Type B pancreatic cell (in vitro differentiated cells): ENCODE measurements at places on chromosomes 13 and 19. TPM values are rescaled to one million over a fixed set of nuclear protein-coding genes. Genes with fewer than 3 reads are reported as not detected.
A peak's percentile ranks its signal among the peaks of the same experiment; 100 is the strongest.

INAFM1 gene
- 8.2 and 9.6 TPM in 2 replicates for total RNA-seq

ARHGAP33 gene
- 16.3 and 71.8 TPM in 2 replicates for total RNA-seq

ZNF610 gene
- 15.5 and 18.0 TPM in 2 replicates for total RNA-seq

KLF1 gene
- total RNA-seq = not detected in 2 replicates

TNNT1 gene
- 27.6 and 83.1 TPM in 2 replicates for total RNA-seq

ZNF98 gene
- not detected in 2 replicates for total RNA-seq

C3 gene
- total RNA-seq = 8.2 and 14.2 TPM in 2 replicates

MTIF3 gene
- 39.7 and 42.2 TPM in 2 replicates for total RNA-seq

LEUTX gene
- total RNA-seq = not detected in 2 replicates

- H3K27me3 ChIP-seq = no peaks in the 10 kb centered on the region
- no peak for DNase-seq
- no peaks in the 10 kb centered on the region for H3K36me3 ChIP-seq
- H3K4me1 ChIP-seq = peaks cover 27% of the 10 kb centered on the region
- H3K4me3 ChIP-seq = no peak overlapping the region
Measured at GRCh38 chr13:25910243-25910642, 141.6 kb downstream of the SHISA2 start.

GRCh38 chr19:29531458-29532025 is 5.7 kb downstream of the VSTM2B start:
- H3K27ac ChIP-seq = no peak overlapping the region
- H3K27me3 ChIP-seq = peaks cover 73% of the 10 kb centered on the region
- H3K4me3 ChIP-seq = no peak overlapping the region
- no peaks in the 10 kb centered on the region for H3K4me1 ChIP-seq
- H3K36me3 ChIP-seq = no peaks in the 10 kb centered on the region

DNA sequence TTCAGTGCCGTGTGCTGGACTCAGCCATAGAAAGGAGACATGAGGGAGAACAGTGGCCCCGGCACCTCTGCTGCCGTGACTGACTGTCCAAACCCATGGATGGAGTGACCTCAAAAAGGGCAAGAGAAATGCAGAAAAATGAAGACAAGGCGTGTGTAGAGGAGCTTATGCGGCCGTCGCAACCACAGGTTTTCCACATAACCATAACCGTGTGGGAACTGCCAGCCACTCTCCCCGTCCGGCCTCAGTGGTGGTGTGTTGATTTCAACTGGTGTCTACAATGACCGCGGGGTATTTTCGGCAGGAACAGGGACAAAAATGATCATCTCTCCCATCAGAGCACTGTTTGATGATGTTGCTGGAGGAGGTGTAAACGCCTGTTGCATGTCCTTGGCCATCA is 42.9 kb upstream of the F7 start:
- H3K27ac ChIP-seq = no peak overlapping the region
- H3K36me3 ChIP-seq = peaks cover 4% of the 10 kb centered on the region
- no peak overlapping the region for H3K4me3 ChIP-seq
- DNase-seq = no peak
- no peaks in the 10 kb centered on the region for H3K27me3 ChIP-seq

DNA sequence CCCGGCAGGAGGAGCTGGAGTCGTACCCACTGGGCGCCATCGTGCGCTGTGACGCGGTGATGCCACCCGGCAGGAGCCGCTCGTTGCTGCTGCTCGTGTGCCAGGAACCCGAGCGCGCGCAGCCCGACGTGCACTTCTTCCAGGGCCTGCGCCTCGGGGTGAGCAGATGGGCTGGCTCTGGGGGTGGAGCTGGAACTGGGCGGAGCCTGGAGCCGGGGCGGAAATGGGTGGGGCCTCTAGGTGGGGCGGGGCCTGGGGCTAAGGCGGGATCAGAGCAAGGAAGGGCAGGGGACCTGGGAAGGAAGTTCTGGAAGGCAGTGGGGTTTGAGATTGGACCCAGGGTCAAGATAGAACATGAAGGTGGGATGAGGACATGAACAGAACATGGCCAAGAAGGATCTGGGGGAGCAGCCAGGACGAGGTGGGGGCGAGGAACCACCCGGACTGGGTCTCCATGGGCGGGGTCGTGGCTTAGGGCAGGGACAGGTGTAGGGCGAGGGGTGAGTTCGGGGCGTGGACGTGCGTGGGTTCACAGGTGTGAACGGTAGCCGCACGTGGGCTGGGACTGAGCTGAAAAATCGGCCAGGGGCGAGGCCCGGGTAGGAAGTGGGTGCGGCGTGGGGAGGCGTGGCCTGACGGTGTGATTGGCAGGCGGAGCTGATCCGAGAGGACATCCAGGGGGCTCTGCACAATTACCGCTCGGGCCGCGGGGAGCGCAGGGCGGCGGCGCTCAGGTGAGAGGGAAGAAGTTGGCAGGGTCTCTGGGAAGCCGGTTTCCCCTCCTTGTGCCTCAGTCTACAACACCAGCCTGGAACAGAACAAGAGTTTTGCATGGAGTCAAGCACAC is 4.7 kb downstream of the EPS8L1 start:
- peak overlapping the region; percentile 86 for H3K4me3 ChIP-seq
- no peak for DNase-seq
- H3K27me3 ChIP-seq = peaks cover 71% of the 10 kb centered on the region
- peaks cover 12% of the 10 kb centered on the region for H3K4me1 ChIP-seq
- peak overlapping the region; percentile 87 for H3K27ac ChIP-seq

GRCh38 chr13:99157046-99157445 is 43.6 kb upstream of the UBAC2 start:
- no peak overlapping the region for H3K27ac ChIP-seq
- no peak overlapping the region for H3K4me3 ChIP-seq
- peaks cover 5% of the 10 kb centered on the region for H3K27me3 ChIP-seq
- H3K4me1 ChIP-seq = peaks cover 21% of the 10 kb centered on the region
- no peaks in the 10 kb centered on the region for H3K36me3 ChIP-seq

GRCh38 chr13:40480915-40481516 is 185.4 kb downstream of the FOXO1 start:
- DNase-seq = no peak
- peak overlapping the region; percentile 6 for H3K27ac ChIP-seq
- no peaks in the 10 kb centered on the region for H3K27me3 ChIP-seq
- H3K4me3 ChIP-seq = no peak overlapping the region
- peaks cover 39% of the 10 kb centered on the region for H3K4me1 ChIP-seq
- H3K36me3 ChIP-seq = no peaks in the 10 kb centered on the region

GRCh38 chr13:98731925-98732324 is 20.5 kb downstream of the SLC15A1 start:
- no peak overlapping the region for H3K4me3 ChIP-seq
- H3K27me3 ChIP-seq = no peaks in the 10 kb centered on the region
- H3K36me3 ChIP-seq = no peaks in the 10 kb centered on the region
- DNase-seq = no peak
- no peaks in the 10 kb centered on the region for H3K4me1 ChIP-seq
- no peak overlapping the region for H3K27ac ChIP-seq

DNA sequence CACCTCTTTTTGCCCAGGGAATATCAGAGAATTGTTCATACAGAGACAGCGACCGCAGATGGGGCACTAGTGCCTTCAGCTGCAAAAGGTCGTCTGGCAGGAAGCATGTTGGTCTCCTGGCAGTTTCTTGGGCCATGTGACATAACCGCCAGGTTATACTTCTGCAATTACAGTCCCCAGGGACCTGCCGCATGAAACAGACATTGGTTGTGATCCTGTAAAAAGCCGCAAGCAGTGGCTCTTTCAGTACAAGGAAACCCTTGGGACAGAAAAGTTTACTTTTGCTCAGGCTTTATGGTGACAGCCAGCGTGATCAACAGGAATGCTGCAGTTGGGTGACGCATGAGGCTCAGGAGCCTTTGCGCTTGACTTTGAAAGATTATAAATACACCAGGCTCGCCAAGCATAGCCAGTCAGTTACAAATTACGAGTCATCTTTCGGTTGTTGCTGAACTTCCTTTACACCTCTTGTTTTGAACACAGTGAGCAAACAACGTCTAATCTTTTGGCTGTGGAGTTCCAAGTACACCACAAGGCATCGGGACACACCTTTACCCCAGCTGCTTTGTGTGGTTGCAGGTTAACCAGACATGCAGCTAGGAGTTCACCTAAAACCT is 50.5 kb upstream of the UBE2L5 start:
- H3K27me3 ChIP-seq = no peaks in the 10 kb centered on the region
- H3K36me3 ChIP-seq = no peaks in the 10 kb centered on the region
- H3K4me1 ChIP-seq = peaks cover 15% of the 10 kb centered on the region
- H3K4me3 ChIP-seq = no peak overlapping the region
- peak overlapping the region; percentile 46 for H3K27ac ChIP-seq

DNA sequence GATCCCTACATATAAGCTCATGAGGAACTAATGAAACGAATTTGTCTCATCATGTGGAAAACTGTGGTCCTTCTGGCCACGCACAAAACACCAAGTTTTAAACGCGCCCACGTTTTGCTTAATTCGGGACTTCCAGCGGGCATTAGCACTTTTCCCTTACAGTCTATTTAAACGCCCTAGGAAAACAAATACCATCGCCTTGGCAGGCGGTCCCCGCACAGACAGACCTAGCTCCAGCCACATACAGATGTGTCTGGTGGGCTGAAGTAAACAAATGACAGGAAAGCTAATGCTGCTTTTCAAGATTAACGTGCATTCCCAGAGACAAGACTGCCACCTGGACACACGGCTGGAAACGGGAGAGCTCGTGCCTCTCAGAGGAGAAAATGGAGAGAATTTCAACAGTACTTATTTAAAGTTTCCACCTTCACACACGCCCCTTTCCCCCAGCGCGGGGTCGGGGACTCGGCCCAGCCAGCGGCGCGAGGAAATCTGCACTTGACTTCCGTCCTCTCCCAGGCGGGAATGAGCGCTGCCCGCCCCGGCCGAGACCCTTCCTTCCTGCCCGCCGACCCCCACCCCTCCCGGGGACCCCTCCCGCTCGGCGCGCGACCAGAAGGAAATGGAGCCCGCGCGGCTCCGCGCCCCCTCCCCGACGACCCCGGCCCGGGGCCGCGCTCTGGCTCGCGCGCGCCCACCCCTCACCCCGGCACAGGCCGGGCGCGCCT is 931 bp downstream of the USP12 start:
- H3K36me3 ChIP-seq = no peaks in the 10 kb centered on the region
- peak overlapping the region; percentile 97 for H3K4me3 ChIP-seq
- peaks cover 26% of the 10 kb centered on the region for H3K4me1 ChIP-seq
- no peaks in the 10 kb centered on the region for H3K27me3 ChIP-seq
- DNase-seq = peak; percentile 80

GRCh38 chr13:39401046-39401705 is 201.8 kb downstream of the LHFPL6 start:
- H3K27ac ChIP-seq = no peak overlapping the region
- no peak overlapping the region for H3K4me3 ChIP-seq
- no peak for DNase-seq
- H3K27me3 ChIP-seq = no peaks in the 10 kb centered on the region
- no peaks in the 10 kb centered on the region for H3K36me3 ChIP-seq

GRCh38 chr19:1236576-1236975 is 1.2 kb downstream of the CBARP start:
- no peak for DNase-seq
- no peaks in the 10 kb centered on the region for H3K27me3 ChIP-seq
- no peak overlapping the region for H3K27ac ChIP-seq
- H3K36me3 ChIP-seq = no peaks in the 10 kb centered on the region
- H3K4me3 ChIP-seq = peak overlapping the region; percentile 51

- peak within 1 kb of the TSS; percentile 82 for H3K27ac ChIP-seq
- H3K36me3 ChIP-seq = peaks cover 21% of the 10 kb centered on the region
- H3K4me1 ChIP-seq = peaks cover 8% of the 10 kb centered on the region
Measured at GRCh38 chr13:38686577-38687245, at the start of gene FREM2. TSS of gene FREM2 (plus strand) at chr13:38687077. CDS start at chr13:38687345, 268 bp downstream.
